ENCODE measurements at places on chromosomes 4 and X. TPM values are rescaled to one million over a fixed set of nuclear protein-coding genes. Genes with fewer than 3 reads are reported as not detected.

AADAT gene
- 5.9 TPM for total RNA-seq

MAGEE2 gene
- not detected for total RNA-seq

GRCh38 chr4:40576651-40577480 is 52.8 kb downstream of the RBM47 start:
- peak; percentile 75 for DNase-seq

- no peak for DNase-seq
Measured at GRCh38 chr4:89751416-89751815, 85.5 kb downstream of the SNCA start.

- no peak for DNase-seq
Measured at GRCh38 chrX:124194901-124195300, 137.6 kb upstream of the TEX13D start.

DNA sequence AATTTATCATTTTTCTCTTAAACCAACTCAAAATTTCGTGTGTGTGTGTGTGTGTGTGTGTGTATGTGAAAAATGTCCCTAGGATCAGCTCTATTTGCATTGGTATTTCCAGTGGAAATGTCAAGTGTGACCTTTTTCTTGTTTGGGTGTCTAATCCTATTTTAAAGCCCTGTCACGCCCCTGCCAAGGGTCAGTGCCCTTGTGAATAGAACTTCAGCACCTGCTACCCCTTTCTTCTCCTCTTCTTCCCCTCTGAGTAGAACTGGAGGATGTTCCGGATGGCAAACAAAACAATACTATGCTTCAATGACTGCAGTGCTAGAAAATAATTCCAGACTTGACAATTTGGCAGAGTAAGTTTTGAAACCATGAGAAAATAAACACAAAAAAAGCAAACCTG is 67.3 kb downstream of the SPRY1 start:
- no peak for DNase-seq

DNA sequence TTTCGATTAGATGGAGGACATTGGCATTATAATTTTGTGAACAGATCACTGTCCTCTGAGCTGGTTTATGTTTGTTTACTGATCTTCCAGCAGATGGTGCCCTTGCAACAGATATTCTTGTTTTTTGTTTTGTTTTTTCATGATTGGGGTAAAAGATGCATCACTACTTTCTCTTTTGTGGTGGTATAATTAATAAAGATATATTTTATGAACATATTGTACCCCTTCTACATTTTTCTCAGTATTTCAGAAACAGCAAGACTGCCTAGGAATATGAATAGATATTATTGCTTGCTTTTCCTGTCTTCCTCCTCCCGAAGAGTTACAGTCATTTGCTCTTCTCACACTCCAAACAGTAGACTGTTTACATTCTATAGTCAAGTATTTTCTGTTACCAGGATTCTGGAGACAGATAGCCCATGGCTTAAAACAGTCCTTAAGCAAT is 905.2 kb downstream of the TRAM1L1 start:
- DNase-seq = no peak
